CD4-positive, alpha-beta T cell (primary cell): ENCODE measurements at places on chromosomes 11 and 22. TPM values are rescaled to one million over a fixed set of nuclear protein-coding genes. Genes with fewer than 3 reads are reported as not detected.

TIMP3 gene
- total RNA-seq, result 0.06 TPM

DNA sequence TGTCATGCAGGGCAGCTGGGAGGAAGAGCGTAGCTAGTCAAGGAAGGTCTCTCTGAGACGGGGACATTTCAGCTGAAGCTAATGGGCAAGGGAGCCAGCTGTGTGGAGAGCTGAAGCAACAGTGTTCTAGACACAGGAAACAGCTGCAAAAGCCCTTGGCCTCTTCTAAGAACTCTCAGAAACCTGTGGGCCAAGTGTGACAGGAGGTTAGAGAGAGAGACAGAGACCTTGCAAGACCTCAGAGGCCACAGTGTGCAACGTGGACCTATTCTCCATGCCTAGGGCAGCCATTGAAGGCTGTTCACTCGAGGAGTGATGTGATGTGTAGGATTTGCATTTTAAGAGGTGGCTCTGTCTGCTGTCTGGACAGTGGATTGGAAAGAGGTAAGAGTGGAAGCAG, 48.7 kb upstream of the TNRC6B start:
- peaks cover 8% of the 10 kb centered on the region for H3K4me1 ChIP-seq
- H3K27me3 ChIP-seq, result no peaks in the 10 kb centered on the region
- H3K36me3 ChIP-seq, result peaks cover 53% of the 10 kb centered on the region
- no peak overlapping the region for H3K27ac ChIP-seq

DNA sequence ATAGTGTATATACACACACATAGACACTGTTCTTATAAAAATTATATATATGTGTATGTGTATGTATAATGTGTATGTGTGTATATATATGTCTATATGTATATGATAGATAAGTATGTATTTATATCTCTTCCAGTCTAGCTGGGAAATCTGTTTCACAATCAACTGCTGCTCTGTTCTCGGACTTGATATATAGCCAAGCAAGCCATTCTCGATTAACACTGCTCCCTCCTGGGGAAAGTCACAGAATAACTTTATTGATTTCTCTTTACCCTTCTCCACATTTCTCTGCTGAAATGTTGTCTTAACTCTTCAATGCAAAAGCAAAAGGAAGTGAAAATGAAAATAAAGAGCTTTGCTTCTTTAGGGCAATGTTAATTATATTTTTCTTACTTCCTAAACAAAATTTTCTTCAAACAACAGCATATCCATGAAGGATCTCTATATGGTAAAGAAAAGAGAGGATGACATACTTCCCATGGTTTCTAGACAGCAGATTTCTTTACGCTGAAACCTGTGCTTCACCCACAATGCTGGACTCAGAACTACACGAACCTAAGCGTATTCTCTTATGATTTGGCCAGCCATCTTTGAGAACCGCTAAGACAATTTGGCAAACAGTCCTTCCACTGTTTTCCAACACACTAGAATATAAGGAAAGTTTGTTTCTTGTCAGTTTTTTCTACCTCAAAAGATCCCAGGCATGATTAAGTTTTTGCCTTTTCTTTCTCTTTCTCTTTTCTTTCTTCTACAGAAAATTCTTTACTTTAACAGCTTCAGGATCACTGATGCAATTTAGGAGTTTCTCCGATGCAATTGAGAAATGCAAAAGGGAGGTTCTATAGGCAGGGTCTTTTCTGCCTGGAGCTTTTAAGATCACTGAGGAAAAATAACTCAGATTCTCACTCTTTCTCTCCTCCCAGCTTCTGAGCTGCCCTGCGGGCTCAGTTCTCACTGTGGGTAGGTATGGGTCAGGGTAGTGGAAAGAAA, 1.9 kb downstream of the BLID start:
- H3K4me3 ChIP-seq, result no peak overlapping the region
- DNase-seq, result no peak
- H3K4me1 ChIP-seq, result no peaks in the 10 kb centered on the region
- H3K27ac ChIP-seq, result no peak overlapping the region
- no peaks in the 10 kb centered on the region for H3K36me3 ChIP-seq

DNA sequence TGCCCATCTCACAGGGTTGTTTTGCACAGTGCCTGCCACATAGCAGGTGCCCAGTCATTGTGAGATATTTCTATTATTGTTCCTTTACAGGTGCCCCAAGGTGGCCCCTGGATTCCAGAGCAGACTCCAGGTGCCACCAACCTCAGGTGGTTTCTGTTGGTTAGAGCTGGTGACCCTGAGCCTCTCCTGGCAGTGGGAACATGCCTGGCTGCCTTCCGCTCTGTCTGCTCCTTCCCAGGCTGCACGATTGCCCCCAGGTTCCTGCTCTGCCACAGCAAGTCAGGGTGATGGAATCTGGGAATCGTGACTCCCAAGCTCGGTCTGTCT, 12.6 kb upstream of the OMP start:
- H3K36me3 ChIP-seq, result no peaks in the 10 kb centered on the region
- H3K4me3 ChIP-seq, result no peak overlapping the region
- H3K27me3 ChIP-seq, result no peaks in the 10 kb centered on the region
- H3K27ac ChIP-seq, result no peak overlapping the region

DNA sequence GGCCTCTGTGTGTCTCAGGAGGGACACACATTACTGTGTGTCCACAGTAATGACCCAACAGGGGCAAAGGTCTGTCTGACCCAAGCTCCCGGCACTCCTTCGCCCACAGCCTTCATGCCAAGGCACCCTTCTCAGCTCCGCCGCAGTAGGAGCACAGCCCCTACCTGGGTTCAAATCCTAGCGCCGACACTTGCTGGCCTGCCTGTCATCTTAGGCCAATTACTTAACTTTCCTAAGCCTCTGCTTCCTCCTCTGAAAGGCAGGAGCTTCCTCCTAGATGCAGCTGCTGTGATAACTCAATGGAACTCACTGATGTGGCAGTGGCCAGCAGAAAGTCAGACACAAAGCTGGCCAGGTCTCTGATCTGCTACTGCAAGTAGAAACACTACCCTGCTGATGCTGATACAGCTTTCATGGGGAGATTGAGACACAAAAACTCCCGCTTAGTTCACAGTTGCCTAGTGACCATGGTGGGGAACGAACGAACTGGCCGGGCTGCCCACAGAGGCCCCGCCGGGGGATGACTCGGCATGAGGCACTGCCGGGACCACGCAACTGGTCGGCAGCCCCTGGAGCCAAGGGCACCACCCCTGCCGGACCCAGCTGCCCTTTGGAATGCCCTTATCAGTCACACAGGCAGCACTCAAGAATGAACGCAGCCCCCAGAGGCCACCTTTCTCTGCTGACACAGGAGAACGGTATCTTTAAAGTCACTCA, 8.1 kb downstream of the EHD1 start:
- H3K4me1 ChIP-seq, result peaks cover 99% of the 10 kb centered on the region
- peak overlapping the region; percentile 44 for H3K4me3 ChIP-seq
- no peaks in the 10 kb centered on the region for H3K27me3 ChIP-seq
- H3K27ac ChIP-seq, result peak overlapping the region; percentile 70
- no peak for DNase-seq
- peaks cover 75% of the 10 kb centered on the region for H3K36me3 ChIP-seq
